T-helper 22 cell (primary cell): ENCODE measurements at places on chromosomes 12 and 14.

DNA sequence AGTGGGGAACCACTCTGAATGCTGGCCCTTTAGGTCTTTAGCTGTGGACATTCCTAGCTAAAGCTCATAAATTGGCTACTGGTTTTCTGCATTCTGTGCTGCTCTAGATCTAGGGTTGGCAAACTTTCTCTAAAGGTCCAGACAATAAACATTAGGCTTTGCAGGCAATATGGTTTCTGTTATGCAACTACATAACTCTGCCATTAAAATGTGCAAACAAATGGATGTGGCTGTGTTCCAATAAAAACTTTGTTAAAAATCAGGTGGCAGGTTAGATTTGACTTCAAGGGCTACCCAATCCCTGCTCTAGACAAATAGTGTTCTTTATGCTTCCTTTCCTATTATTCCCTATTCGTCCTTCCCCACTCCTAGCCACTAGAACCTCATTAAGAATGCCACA is 6.8 kb upstream of the LRRC9 start:
- DNase-seq = no peak

GRCh38 chr12:57119294-57120085 is 8.3 kb upstream of the STAT6 start:
- no peak for DNase-seq

DNA sequence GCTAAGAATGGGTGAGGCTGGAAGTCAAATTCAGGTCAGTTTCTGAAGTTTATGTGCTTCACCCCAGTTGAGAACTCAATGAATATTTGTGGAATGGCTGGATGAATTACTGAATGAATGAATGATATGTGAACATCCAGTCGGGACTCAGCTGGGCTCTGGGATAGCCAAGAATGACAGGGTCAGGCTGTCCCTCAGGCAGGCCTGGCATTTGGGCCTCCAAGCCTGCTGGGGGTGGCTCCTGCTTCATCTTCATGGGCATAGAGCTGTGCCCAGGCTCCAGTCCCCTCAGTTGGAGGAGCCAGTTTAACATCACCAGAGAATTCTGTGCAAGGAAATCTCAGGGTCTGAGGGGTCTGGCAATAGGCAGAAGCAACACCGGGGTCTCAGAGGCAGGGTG is 185.8 kb downstream of the PHETA1 start:
- DNase-seq = no peak

DNA sequence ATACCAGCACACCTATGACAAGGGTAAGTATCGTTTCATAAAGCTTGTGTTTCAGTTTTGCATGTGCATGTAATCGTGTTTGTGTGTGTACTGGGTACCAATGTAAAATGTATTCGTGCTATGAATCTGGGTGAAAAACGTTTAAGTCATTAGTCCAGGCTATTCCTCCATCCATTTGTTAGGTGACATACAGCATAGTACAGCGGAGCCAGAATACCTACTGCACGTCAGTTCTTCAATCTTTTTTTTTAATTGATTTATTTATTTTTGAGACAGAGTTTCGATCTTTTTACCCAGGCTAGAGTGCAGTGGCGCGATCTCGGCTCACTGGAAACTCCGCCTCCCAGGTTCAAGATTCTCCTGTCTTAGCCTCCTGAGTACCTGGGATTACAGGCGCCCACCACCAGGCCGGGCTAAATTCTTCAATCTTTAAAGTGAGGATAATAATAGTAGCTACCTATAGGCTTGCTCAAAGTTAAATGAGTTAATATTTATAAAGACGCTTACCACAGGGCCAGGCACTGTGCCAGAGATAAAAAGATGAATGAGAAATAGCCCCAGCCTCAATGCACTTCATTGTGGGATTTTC is 661 bp upstream of the RPS26 start:
- no peak for DNase-seq

DNA sequence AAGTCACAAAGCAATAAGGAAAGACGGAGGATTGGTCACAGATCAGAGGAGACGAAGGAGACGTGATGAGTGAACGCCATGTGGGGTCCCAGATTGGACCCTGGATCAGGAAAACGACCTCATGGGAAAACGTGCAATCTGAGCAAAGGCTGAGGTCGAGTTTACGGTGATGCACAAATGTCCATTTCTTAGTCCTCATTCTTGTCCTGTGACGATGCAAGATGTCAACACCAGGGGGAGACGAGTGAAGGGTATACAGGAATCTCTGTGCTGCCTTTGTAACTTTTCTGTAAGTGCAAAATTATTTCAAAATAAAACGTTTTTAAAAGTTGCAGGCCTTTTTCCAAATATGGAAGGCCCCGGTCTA is 329.8 kb downstream of the MED13L start:
- DNase-seq = no peak

GRCh38 chr12:27237790-27238771 is 6.0 kb upstream of the STK38L start:
- DNase-seq = no peak

DNA sequence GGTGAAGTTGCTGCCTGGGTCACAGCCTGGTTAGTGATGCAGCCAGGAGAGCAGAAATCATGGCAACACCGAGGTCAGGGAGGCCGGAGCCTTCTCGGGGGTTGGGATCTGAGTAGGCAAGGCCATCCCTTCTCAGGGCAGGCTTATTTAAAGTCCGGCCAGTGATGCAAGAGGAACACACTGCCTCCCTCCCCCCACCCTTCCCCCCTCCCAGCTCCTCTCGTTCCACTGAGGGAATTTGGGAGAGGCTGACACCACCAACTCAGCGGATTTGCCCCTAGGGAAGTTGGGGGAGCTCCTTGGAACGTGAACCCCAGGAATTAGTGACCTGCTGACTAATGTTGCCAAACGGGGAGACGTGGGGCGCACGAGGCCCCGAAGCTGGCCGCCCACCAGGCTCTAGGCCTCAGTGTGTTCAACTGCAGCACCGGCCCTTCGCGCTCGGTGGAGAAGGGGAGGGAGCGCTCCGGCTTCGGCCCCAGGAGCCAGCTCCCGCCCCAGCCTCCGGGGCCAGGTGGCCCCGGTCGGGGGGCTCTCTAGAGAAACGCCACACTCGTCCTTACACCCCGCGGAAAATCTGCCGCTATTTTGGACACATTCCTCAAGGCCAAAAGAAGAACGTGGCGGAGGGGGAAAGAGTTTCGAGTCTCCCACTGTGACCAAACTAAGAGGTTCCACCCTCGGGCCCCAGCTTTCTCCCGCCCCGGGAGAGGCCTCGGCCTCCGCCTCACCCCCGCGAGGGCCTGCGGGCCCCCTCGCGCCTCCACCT is 1.6 kb downstream of the CTDSP2 start:
- no peak for DNase-seq

GRCh38 chr14:62745496-62745895 is 299.8 kb downstream of the KCNH5 start:
- DNase-seq = no peak
